ENCODE measurements at places on chromosomes 5 and 9.

- no peak for DNase-seq
- H3K36me3 ChIP-seq = no peaks in the 10 kb centered on the region
Measured at GRCh38 chr9:132744881-132745755, 74.9 kb downstream of the GTF3C4 start.

- no peaks in the 10 kb centered on the region for H3K36me3 ChIP-seq
- H3K27ac ChIP-seq = no peak overlapping the region
- DNase-seq = no peak
- peaks cover 18% of the 10 kb centered on the region for H3K4me1 ChIP-seq
- H3K27me3 ChIP-seq = no peaks in the 10 kb centered on the region
- H3K4me3 ChIP-seq = no peak overlapping the region
Measured at GRCh38 chr9:89892920-89893319, 288.1 kb downstream of the GADD45G start.

GRCh38 chr9:34032631-34033030, 16.1 kb downstream of the UBAP2 start:
- H3K27ac ChIP-seq = no peak overlapping the region
- no peak for DNase-seq

- peaks cover 88% of the 10 kb centered on the region for H3K27me3 ChIP-seq
- no peak overlapping the region for H3K4me3 ChIP-seq
- no peak for DNase-seq
- H3K27ac ChIP-seq = no peak overlapping the region
Measured at GRCh38 chr5:181112476-181112875, 18.5 kb downstream of the OR2V1 start.

DNA sequence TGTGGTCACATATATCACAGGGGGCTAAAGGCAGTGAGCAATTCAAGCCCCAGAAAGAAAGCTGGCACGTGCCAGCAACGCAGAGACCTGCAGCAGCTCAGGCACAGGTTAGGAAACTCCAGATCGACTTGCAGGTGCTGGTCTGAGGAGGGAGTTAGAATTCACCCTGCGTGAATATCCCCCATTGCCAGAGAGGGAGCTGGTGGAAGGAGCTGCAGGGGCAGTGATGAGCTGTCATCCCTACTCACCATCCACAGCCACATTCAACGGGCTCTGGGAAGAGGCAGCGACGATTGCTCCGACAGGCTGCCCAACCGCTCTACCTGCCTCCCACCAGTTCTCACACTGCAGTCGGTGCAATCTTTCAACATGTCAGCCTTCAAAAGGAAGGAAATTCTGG, 40.8 kb upstream of the CLK4 start:
- no peaks in the 10 kb centered on the region for H3K4me1 ChIP-seq
- no peak overlapping the region for H3K27ac ChIP-seq
- no peak for DNase-seq
- no peak overlapping the region for H3K4me3 ChIP-seq
- H3K27me3 ChIP-seq = no peaks in the 10 kb centered on the region
- no peaks in the 10 kb centered on the region for H3K36me3 ChIP-seq

GRCh38 chr9:112224401-112225289, 49.5 kb upstream of the SUSD1 start:
- no peak overlapping the region for H3K4me3 ChIP-seq
- no peaks in the 10 kb centered on the region for H3K27me3 ChIP-seq
- no peaks in the 10 kb centered on the region for H3K4me1 ChIP-seq
- H3K36me3 ChIP-seq = peaks cover 20% of the 10 kb centered on the region
- H3K27ac ChIP-seq = no peak overlapping the region

GRCh38 chr5:159678657-159679392, 237.5 kb upstream of the ADRA1B start:
- H3K27me3 ChIP-seq = no peaks in the 10 kb centered on the region
- no peaks in the 10 kb centered on the region for H3K36me3 ChIP-seq
- H3K4me1 ChIP-seq = no peaks in the 10 kb centered on the region
- DNase-seq = no peak

DNA sequence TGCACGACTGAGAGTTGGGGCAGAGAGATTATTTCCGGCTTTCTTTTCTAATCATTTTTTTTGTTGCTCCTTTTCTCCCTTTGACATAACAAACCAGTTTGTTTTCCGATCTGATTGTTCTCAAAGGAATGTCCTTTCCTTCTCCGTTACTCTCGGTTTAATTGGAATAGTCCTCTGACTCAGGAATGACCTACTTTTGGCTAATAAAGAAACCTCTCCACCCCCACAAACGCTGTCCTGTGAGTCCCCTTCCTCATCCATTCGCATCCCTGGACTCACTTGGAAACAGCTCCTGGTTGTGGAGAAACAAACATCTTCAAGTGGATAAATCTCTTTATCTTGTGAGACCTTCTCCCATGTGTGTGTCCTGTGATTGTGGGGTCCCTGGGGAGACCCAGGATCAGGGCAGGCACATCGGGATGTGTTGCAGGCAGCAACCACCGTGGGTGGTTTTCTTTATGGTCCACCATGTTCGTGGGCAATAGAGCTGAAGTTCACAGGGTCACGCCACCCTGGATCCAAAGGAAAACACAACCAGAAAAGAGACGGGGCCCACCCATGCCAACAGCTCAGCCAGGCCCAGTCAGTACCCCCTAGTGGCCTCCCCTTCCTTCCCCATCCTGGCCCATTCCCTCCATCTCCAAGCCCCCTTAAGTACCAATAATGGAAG, 45.2 kb upstream of the NEK6 start:
- H3K27me3 ChIP-seq = no peaks in the 10 kb centered on the region
- no peak overlapping the region for H3K4me3 ChIP-seq
- peaks cover 4% of the 10 kb centered on the region for H3K4me1 ChIP-seq
- DNase-seq = no peak

Measured in heart left ventricle (tissue), 16 donors.